ENCODE measurements at places on chromosomes 4 and X.
A peak's percentile ranks its signal among the peaks of the same experiment; 100 is the strongest.

- no peak for DNase-seq
Observed at GRCh38 chr4:137274404-137274803, 257.9 kb downstream of the PCDH18 start.

DNA sequence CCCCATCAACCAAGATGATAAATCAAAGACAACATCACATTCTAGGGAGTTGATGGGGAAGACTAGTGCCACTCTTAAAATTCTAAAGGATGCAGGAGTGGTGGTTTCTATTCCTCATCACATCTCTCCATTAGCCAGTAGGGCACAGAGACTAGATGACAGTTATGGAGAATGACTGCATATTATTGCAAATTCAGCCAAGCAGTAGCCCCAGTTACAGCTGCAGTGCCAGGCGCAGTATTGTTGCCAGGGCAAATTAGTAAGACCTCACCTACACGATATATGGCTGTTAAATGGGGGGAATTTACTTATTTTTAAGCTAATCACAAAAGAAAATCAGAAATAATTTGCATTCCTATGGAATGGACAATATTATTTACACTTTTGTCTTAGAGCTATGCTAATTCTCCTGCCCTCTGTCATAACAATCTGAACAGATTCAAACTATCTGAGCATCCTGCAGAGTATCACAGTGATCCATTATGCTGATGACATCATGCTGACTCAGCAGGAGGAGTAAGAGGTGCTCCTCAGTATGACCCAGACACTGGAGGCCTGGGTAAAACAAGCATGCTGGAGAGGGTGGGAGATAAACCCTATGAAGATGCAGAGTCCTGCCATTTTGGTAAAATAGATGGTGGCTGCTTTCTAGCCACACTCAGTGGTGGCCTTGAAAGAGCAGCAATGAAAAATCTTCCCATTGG is 24.7 kb downstream of the ETNPPL start:
- DNase-seq, result no peak

DNA sequence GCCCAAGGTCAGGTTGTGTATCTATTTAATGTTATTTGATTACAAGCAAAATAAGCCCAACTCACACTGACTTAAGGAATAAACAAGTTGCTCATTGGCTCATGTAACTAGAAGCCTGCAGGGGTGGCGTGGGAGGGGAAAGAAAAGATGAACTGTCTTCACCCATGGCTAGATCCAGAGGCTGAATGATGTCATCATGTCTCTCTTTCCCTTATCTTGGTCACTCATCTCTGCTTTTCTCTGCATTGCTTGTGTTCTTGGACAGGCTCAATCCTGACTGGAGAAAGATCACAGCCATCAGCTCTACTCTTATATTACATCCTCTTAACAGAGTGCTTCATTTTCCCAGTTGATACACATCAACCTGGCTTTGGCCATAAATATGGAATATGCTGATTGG is 290.0 kb upstream of the DIAPH2 start:
- DNase-seq, result no peak

DNA sequence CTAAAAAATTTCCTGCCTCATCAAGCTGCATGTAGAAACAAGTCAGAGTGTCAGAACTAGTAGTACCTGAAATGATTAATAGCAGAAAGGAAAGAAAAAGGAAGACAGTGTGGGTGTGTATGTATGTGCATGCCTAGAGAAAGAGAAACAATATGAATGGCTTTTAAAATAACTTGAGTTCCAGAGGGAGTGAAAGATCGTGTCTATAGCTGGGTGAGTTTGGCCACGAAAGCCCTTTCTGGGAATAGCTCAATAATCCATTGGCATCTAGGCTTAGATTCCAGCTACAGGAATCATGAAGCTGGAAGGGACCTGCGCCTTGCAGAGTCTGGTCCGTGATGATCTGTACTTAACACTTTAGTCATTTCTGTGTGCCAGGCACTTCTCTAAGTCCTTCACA is 195.6 kb downstream of the RAPGEF2 start:
- DNase-seq, result no peak

- DNase-seq, result no peak
Observed at GRCh38 chrX:65720381-65720964, 53.0 kb downstream of the MSN start.

- no peak for DNase-seq
Observed at GRCh38 chrX:56268888-56269287, 36.7 kb downstream of the KLF8 start.

DNA sequence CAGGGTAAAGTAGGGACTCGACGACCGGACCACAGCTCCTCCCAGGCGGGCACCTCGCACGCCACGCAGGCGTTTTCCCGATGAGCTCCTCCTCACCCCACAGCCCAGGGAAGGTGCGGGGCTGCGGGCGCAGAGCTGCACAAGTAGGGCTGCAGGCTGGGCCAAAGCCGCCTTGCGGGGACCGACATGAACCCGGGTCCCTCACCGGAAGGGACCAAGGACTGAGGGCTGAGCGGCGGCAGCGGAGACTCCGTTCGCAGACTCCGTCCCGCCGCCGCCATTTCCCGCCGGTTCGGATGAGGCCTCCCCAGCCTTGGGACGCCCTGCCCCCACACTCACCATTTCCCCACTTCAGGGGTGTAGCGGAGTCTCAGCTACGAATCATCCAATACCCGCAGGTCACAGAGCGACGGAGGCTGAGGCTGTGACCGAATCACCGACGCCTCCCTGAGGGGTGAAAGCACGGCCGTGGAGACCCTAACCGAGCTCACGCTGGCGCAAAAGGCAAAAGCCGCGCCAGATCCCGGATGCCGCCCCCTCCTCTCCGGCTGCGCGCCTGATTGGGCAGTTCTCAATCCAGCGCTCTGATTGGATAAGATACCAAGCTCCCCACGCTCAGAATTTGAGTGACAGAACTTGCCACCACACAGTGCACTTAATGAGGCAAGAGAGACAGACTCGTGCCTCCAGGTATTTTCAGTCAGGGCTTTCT is at the start of gene ZNF732:
Gene ZNF732, minus strand, starts transcription at position 506 of the 712 bp plus-strand sequence. Its CDS starts 164 bp downstream, at position 342.
- DNase-seq, result peak; percentile 99

- no peak for DNase-seq
Observed at GRCh38 chrX:51608126-51608525, 10.6 kb downstream of the CENPVL3 start.

DNA sequence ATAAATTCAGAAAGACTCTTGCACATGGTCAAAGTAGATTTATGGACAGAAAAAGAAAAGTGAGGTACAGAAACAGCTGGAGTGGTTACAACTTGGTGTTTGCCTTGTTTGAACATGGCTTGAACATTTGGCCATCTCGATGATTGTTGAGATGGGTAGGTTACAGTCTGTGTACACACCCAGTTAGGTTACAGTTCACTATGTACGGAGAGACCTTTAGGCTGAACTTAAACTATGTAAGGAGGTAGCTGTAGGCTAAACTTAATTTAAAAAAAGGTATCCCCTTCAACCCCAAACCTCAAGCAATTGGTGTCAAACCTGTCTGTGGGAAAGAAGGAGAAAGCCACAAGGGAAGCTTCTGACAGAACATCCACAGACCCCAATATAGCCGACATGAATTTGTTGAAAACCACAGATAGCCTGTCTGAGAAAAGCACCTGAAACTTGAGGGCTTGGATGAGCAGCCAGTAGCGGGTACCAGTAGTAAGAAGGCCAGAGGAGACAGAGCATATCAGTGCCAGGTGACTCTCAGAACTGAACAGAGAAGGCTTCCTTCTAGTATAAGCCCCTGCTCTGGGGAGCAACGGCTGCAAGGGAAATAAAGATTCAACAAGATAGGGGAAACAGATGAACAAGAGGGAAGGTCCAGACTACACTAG is 247.9 kb upstream of the GALNTL6 start:
- DNase-seq, result no peak

DNA sequence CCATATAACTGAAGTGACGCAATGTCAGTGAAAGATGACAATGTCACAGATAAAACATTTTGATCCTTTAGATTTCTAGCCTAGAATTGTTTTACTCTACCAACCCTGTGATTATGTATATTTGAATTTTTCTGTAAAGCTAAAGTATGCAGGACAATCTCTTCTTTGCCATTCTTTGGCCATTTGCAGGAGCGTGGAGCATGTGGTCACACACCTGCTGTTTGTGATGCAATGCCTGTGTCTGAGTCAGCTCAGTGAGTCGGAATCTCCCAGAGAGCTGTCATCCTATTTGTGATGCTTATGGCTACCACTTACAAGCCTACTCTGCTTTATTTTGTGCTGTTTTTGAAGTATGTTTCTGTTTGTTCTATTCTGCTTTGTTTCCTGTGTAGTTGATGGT is 214.5 kb downstream of the NAF1 start:
- DNase-seq, result no peak

- DNase-seq, result no peak
Observed at GRCh38 chr4:188603646-188604045, 464.4 kb downstream of the TRIML1 start.

DNA sequence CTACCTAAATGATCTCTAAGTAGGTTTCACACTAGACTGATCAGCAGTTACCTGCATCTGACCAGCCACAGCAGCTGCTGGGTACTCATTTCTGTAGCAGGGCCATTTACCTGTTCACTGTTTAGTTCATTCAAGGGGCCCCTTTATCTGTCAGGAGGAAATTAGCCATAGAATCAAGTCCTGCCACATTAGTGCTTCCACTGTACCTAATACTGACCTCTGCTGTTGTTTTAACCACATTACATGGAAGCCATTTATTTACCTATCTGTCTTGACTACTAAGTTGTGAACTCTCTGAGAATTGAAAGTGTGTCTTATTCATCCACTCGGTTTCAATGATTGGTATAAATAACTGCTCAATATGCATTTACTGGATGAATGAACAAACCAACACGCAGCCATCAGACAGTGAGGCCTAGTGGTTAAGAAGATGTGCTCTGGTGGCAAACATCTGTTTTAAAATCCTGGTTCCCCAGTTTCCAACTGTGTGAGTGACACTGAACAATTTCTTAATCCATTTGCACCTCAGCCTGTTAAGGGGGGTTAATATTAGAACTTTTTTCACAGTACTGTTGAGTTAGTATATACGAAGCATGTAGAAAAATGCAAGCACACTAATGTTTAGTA is 30.0 kb upstream of the ANXA5 start:
- DNase-seq, result peak; percentile 86

DNA sequence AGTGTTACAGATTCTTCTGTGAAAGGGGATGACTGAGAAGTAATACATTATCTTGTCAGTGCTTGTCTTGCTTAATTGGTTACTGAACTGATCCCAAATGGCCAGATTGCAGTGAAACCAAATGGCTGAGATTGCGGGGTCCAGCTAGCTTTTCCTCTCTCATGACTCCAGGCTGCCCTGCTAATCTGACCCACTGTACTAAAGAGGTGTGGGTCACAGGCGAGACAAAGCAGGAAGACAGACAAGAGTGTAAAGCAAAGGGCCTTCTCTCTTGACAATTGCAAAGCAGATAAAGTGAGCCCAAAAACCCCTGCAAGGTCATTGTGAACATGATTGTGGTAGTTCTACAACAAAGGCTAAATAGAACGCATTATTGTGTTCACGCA is 2.1 kb downstream of the TMEM150C start:
- DNase-seq, result no peak

DNA sequence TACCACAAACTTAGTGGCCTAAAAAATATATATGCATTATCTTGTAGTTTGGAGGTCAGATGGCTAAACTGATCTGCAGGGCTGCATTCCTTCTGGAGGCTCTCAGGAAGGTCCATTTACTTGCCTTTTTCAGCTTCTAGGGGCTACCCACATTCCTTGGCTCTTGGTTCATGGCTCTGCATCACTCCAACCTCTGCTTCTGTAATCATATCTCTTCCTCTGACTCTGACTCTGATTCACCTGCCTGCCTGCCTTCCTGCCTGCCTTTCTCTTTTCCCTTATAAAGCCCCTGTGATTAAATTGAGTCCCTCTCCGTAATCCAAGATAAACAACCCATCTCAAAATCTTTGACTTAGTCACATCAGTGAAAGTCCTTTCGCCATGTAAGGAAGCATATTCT is 25.0 kb upstream of the FRMPD4 start:
- no peak for DNase-seq

- DNase-seq, result no peak
Observed at GRCh38 chr4:153592064-153592463, 92.0 kb upstream of the TLR2 start.

DNA sequence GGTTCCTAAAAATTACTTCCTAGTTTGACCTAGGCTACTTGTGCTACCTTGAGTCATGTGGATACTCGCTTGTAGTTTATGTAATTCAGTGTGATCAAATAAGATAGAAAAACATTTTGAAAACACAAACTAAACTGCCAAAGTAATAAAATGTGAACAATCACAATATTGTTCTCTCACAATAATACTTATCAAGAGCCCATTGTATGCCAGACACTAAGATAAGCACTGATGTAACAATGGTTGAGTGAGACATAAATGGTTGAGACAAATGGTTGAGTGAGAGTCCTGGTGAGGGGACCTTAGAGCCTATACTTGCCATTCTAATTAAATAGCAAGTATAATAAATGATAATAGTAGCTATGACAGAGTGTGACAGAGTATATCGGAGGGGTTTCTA is 41.7 kb downstream of the RFC1 start:
- DNase-seq, result no peak

DNA sequence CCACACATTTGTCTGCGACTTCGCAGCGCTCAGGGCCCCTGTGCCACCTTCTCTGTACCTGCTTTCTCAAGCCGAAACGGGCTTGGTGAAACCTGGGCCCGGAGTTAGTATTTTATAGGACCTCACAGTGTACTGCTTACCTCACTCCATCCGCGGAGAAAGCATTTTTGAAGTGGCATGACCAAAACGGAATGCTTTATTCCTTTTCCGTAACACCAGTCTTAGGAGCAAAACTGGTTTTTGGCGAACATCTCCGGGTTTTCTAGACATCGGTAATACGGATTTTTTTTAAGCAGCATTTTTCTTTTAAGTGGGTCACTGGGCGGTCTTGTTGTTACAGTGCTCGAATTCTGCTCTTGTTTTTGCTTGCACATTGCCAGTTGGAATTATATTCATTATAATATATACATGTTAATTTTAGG is 3.6 kb downstream of the ZIC3 start:
- DNase-seq, result no peak

GRCh38 chr4:41548305-41548880 is 10.4 kb downstream of the LIMCH1 start:
- no peak for DNase-seq

DNA sequence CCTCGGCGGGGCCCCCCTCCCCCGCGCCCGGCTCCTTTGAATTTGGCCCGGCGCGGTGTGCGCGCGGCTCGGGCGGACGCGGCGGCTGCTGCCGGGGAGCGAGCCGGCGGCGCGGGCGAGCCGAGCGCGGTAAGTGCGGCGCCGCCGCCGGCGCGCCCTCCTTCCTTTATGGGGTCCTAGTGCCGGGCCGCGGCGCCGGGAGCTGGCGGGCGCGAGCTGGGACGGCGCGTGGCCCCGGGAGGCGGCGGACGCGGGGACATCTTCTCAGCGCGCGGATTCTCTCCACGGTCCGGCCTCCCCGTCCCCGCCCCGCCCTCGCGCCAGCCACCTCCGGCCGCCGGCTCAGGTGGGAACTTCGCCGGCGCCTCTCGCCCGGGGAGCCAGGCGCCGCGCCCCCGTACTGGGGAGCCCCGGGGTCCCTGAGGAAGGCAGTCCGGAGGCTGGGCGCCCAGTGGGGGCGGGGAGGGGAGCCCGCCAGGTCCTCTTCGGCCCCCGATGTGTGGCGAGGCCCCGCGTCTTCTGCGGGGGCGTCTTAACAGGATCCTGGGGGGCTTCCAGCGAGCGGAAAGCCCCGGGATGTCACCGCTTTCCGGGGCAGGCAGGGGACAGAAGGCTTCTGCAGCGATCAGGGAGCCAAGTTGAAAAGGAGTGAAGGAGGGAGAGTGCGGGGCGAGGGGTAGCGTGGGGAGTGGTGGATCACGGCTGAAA is 98.4 kb upstream of the TENM3 start:
- DNase-seq, result peak; percentile 77

Data from GM23338 (cell line).